ENCODE measurements at places on chromosomes 3 and 15.
A peak's percentile ranks its signal among the peaks of the same experiment; 100 is the strongest.

DNA sequence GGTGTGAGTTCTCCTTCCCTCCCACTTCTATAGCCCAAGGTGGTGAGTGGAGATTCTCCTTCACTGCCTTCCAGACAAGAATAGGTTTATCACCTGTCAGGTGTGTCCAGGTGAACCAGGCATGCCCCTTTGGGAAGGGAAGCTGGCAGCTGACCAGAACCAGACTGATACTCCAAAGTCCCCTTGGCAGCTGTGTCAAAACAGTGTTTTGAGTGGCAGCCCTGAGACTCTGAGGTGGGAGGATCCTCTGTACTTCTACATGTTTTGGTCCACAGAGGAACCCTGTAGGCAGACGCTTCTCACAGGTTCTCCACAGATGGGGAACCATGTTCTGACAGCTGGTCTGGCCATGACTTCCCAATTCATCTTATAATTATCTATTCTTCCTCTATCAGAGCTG is 30.1 kb downstream of the ISL2 start:
- DNase-seq: no peak

DNA sequence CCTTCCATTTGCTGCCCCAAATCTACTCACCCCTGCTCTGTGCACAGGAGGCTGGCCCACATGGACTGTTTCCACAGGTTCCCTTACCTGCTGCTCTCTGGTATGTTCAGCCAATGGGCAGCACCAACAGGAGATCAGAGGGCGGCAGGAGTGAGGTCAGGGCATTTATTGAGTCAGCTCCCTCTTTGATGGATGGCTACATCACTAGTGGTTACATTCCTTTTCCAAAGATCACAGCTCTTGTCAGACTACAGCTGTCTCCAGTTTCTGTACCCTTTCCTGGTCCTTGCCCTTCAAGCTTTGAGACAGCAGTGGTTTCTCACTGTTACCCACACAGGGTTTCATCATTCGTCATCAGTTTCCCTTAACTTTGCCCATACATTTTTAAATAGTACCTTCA is 325.1 kb downstream of the SUCLG2 start:
- DNase-seq: no peak

DNA sequence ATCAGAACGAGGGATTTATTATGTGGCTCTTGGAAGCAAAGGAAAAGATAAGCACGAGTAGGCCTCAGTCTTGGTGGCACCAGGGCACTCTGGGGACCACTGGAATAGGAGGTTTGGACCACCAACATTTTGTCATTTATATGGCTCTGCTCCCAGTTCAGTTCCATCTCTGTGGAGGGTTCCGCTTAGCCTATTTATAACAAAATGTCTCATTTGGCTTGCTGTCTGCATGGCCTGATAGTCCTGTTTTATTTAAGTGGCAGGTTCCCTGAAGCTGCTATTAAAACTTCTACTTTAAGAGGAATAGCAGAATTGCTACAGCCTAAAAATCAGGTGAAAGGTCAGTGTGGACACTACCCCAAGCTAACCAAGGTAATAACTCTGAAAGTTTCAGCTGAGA is 27.2 kb downstream of the MAP2K5 start:
- DNase-seq: no peak

DNA sequence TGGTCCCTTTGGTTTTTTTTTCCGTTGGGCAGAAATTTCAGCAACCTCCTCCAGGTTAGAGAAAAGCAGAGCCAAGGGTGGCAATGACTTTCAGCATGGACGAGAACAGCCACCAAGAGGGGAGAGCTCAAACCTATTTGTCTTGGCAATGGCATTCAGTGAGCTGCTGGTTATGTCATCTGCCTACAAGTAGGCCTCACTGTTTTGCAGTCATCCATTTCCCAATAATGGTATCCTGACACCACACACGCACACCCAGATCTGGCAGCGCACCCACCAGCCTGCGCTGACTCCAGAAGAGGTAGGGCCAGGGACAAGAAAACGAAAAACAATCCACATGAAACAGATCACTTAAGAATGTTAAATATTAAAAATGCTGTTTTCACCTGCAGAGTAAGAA is 92.3 kb downstream of the MAGI1 start:
- DNase-seq: peak; percentile 91

DNA sequence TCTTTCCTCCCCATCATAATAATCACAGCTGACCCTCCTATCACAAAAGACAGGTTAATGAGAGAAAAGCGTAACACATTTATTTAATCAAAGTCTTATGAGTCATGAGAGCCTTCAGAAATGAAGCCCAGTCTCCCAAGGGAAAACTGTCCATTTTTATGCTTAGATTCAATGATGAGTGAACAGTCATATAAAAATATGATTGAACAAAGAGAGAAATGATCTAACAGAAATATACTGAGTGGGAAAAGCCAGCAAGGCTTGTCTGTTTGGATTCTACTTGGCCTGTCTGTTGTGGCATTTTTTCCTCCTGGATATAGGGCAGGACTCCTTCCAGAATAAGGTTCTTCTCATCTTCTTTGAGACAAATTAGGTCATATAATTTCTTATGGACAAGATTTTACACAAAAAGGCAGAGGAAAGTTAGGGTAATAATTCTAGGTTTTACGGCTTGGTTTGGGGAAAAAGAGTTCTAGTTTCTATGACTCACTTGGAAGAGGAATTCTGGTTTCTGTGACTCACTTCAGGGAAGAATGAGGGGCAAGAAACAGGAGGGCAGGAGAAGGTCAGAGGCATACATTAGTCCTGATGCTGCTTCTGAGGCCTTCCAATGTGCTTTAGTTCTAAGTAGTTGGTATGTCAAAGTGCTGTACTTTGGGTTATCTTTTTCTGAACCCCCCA is 534.2 kb downstream of the ZIC1 start:
- peak; percentile 92 for DNase-seq

DNA sequence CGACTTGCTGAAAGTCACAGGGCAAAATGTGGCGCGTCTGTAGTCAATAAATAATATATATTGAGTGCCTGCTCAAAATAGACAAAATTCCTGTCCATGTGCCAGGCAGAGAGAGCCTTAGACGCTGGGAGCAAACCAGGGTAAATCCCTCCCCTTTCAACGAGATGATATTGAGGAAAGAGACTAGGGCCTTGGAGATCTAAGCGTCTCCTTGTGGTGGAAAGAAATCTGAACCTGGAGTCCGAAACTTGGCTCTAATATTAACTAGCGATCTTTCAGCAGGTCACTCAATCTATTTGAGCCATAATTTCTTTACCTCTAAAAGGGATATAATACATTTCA is 348 bp upstream of the DPP8 start:
- DNase-seq: no peak

GRCh38 chr3:87796843-87797185 is 262.0 kb downstream of the CGGBP1 start:
- DNase-seq: no peak

DNA sequence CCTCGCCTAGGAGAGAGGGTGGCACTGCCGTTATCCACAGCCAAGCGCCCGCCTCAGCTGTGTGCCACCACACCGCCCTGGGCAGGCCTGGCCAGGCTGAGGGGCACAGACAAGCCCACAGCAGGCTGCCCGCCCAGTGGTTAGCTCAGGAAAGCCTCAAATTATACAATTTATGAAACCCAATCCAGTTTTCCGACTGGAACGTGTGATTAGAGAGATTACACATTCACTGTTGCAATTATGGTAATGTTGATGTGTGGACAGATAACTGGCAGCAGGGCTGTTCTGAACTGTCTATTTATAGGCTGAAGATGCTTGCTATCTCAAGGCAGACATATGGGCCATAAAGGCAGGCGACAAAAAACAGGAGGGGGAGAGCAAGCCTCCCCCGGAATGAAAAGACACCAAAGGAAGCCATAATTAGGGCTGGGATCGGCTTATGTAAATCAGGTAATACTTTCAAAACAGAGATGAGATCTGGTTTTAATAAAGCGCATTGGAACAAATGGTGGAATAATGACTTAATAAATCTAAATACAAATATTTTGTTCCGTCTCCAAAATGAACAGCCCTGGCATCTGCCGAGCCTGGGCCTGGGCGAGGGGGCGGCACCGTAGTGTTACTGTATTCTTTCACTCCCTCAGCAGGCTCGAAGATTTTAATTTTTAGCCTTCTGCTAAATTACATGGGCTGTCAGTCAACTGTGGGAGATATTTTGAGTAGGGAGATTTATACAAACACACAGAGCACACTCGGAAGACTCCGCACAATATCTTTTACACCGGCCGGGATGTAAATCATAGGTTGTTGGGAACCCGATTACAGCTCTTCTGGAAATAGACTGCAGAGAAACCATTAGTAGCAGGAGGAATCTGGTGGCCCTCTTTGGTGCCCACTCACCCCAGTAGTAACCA is 103.1 kb upstream of the TLE3 start:
- DNase-seq: no peak

- DNase-seq: peak; percentile 49
Measured at GRCh38 chr3:100087198-100087597, 27.1 kb downstream of the FILIP1L start.

GRCh38 chr15:77387365-77388105 is 32.4 kb downstream of the PEAK1 start:
- peak; percentile 45 for DNase-seq

DNA sequence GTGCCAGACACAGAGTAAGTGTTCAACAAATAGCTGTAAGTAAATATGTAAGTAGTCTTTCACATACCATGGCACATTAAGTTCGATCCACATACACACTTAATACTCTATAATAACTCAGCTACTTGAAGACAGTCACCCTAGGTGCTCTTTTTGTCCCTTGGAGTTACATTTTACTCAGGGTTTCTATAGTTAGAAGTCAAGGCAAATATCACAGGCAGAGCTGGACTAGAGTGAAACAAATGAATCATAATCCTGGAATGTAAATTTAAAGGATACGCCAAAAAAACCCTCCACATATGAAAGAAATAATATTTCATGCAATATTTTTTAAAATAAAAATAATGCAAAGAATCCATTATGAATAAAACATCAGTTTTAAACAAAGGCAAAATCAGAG is 461.8 kb downstream of the MAGI1 start:
- peak; percentile 23 for DNase-seq

GRCh38 chr15:40582726-40583246 is 11.3 kb upstream of the KNL1 start:
- DNase-seq: peak; percentile 60

- DNase-seq: no peak
Measured at GRCh38 chr3:64213224-64213878, 11.9 kb downstream of the PRICKLE2 start.

DNA sequence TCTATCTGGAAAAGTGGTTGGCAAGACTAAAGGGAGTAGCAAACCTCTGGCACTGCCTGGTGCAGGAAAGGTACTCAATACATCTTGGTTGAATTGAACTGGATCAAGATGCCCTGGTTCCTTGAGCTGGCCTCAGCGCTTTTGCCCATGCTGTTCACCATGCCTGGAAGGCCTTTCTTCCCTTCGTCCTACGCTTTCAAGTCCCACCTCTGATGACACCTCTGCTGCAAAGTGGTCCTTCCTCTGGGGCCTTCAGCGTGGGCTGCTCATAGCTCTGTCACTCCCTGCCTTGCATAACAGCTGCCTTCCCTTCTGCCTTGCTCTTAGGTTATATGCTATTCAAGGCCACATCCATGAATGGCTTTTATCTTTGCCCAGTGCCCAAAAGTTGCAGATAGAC is 23.0 kb downstream of the ITGA11 start:
- DNase-seq: no peak

DNA sequence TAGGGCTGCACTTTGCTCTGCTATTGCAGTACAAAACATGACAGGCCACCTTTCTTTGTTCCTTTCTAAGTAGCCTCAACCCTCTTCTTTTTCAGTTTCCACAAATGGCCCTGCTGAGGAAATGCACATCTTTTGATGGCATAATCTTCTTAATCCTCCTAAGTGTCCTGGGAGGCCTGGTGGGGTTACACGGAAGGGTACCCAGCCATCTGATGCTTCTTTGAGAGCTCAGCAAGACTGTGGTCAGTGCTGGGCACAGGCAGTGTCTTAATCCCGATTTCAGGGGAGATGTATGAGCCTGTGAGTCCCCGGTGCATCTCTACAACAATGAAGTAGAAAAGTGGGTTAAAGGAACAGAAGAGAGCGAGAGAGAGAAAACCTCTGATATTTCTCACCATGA is 404.8 kb downstream of the GRM7 start:
- DNase-seq: no peak

- DNase-seq: peak; percentile 10
Measured at GRCh38 chr3:17915341-17915740, 172.9 kb upstream of the TBC1D5 start.

GRCh38 chr3:9111866-9112265 is 137.6 kb downstream of the SRGAP3 start:
- no peak for DNase-seq

- DNase-seq: no peak
Measured at GRCh38 chr3:126358816-126359181, 1.6 kb upstream of the KLF15 start.

DNA sequence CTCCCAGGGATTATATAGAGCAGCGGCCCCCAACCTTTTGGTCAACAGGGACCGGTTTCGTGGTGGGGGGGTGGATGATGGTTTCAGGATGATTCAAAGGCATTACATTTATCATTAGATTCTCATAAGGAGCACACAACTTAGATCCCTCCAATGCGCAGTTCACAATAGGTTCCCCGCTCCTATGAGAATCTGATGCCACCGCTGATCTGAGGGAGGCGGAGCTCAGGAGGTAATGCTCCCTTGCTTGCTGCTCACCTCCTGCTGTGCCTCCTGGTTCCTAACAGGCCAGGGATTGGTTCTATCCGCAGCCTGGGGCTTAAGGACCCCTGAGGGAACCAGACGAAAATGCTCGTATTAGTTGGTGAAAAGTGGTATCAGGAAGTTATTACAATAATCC is 1.3 kb upstream of the HACD2 start:
- peak; percentile 53 for DNase-seq

DNA sequence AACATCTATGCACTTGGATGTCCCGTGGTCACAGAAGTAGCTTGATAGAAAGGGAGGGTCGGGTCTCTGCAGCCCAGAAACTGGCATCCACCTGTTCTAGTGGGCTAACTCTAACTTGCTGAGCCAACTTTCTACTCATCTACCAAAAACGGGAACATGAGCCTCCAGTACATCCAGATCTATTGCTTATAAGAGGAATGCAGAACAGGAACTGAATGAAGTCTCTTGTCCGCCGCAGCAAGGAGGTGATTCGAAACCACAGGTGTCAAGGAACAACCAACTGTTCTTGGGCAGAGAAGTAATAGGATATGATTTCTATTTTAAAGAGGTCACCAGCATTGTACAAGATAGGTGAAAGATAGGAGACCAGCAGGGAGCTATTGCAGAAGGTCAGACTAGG is 17.9 kb downstream of the TERC start:
- DNase-seq: no peak

GRCh38 chr3:29906906-29907305 is 626.0 kb downstream of the RBMS3 start:
- DNase-seq: no peak

GRCh38 chr3:120093119-120093910 is 932 bp downstream of the GSK3B start:
- DNase-seq: peak; percentile 92

Measured in cardiac fibroblast (primary cell).